ENCODE measurements at places on chromosomes 1 and 21.

- DNase-seq = no peak
Observed at GRCh38 chr1:58774027-58774426, 9.8 kb downstream of the JUN start.

DNA sequence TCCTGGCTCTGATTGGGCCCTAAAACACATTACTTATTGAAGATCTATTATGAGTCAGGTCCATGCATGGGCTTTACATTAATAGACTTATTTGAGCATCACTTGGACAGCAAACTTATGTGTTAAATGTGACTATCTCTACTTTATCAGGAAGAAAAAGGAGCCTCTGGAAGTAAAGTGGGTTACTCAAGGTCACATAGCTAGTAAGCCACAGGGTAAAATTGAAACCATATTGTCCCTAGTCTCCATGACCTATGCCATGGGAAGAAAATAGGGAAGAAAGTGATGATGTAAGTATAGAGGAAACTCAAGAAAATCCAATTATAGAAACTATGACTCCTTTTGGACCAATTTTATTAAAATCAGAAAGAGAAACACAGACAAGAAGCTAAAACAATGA is 555.3 kb downstream of the NUF2 start:
- DNase-seq = no peak

DNA sequence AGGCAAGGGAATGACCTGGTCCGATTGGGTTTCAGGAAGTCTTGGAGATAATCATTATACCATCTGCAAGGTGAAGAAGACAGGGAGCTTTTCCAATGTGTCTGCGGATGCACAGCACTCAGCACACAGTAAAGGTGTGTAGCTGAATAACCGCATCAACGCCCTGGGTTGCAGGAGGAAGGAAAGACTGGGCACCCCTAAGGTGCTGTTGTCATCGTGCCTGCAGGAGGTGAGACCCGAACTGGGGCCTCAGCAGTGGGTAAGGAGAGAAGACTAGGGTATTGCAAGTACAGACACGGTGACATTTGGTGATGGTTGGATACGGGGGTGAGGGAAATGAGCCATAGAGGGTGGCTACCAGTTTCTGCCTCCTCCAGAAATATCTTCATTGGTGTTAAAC is 1.1 kb upstream of the TRIM62 start:
- no peak for DNase-seq

DNA sequence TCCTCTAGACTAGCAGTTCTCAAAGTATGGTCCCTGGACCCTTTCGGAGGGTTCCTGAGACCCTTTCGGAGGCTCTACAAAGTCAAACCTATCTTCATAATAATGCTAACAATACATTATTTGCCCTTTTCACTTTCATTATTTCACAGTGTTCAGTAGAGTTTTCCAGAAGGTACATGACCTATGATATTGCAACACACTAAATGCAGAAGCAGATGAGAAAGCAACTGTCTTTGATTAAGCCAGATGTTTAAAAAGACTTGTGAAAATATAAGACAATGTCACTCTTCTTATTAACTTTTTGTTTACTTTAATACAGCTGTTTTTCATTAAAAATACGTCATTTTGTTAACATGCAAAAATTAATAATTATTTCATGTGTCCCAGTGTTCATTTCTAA is 5.8 kb downstream of the KCNJ10 start:
- DNase-seq = no peak

GRCh38 chr21:16460936-16461335 is 731.2 kb downstream of the USP25 start:
- DNase-seq = no peak

DNA sequence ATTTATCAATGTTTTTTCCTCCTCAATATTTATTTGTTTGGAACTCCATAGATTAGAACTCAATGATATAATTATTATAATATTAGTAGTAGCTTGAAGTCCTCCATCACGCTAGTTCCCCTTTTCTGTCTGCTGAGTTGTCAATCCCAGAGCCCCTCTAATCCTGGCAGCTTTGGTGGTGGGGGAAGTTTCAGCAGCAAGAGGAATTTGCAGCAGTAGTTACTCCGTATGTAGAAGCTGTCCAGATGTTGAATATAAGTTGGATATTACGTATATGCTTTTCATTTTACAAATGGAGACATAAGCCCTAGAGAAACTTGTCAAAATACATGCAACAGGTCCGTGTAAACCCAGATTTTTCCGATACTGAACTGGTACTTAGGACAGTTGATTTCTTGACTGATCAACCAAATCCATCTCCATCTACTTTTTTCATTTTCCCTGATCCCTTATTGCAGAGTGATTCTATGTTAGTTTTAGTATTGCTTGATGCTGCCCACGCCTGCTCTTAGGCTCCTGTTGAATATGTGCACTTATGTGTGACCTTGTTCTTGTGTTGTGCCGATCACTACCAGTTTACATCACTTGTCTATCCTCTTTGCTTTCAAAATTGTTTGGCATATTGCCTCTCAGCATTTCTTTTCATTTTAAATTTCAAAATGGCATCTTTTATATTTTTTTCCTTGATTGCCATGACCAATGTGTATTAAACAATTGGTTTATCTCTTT is 28.1 kb downstream of the SMAP2 start:
- DNase-seq = no peak

DNA sequence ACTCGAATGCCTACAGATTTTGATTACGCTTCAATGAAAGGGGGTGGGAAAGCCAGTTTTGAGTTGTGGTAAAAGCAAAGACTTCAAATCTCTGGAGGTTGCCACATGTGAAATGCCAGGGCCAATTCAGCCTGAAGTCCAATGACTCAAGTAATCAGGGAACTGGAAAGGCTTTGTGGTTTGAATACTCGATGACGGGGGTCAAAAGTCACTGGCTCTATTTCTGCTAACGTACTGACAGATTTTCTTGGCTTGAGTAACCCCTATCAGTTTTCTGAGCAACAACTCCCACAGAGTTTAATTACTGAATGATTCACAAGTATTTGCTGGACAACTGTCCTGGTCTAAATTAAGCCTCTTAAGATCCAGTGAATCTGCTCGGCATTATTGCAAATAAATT is 152.2 kb downstream of the SIPA1L2 start:
- DNase-seq = no peak

DNA sequence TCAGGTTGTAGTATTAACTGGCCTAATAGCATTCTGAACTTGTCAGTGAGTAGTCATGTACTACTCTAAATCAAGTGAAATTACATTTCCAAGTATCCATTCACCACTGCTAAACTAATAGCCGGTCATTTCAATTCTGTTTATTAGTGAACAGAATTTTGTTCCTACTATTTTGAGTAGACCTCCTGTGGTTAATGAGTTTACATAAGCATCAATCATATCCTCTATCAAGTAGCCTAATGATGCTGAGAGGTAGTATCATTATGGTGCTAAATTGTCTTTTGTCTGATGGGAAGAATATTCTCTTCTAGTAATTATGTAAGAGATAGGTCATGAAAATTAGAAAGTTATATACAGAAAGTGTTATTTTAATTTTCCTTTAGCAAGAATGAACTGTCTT is 602.8 kb downstream of the KCNT2 start:
- no peak for DNase-seq

- DNase-seq = no peak
Observed at GRCh38 chr1:94178901-94179300, 58.0 kb upstream of the ABCA4 start.

- DNase-seq = no peak
Observed at GRCh38 chr21:14583629-14584255, 37.6 kb upstream of the SAMSN1 start.

DNA sequence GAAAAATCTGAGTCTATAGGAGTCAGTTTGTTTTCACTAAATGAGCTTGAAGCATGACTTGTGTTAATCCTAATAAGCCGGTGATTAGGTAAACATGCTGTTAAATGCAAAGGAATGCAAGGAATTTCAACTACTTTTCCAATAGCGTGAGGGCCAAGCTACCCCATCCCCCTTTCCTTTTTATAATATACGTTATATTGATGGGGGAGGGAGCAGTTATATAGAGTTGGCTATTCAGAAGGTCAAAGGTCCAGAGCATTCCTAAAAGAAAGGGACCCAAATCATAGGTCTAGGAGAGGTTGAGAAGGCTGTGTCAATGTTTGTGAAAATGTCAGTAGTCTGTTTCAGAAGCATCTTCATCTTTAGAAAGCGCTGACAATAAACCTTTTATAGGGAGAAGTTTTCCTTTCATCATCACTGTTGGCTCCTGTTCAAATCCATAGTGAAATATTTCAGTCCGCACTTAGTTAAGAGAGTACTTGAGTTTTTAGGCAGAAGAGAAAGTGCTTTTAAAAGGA is 3.8 kb downstream of the CCN1 start:
- no peak for DNase-seq

GRCh38 chr1:94095112-94095637 is 25.8 kb downstream of the ABCA4 start:
- no peak for DNase-seq

- DNase-seq = no peak
Observed at GRCh38 chr1:186849826-186850225, 21.1 kb downstream of the PLA2G4A start.

DNA sequence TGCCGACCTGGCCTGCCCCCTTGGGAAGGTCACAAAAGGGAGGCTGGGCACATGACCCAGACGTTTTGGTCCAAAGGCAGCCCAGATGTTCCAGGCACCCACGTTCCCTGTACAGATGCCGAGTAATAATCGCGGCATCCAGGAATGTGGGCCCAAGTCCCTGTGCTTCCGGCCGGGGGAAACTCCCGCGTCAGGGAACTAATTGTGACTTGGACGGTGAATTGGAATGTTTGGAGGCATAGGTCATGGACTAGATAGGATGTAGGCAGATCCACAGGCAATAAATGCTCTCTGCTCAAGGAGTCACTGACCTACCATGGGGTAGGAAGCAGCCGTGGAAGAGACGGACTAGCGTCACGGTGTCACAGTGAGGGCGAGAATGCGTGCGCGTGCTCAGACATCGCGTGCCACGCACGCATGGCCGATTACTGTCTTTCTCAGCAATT is 178.4 kb downstream of the DUSP10 start:
- no peak for DNase-seq

- no peak for DNase-seq
Observed at GRCh38 chr1:48127735-48128685, 94.5 kb upstream of the SLC5A9 start.

DNA sequence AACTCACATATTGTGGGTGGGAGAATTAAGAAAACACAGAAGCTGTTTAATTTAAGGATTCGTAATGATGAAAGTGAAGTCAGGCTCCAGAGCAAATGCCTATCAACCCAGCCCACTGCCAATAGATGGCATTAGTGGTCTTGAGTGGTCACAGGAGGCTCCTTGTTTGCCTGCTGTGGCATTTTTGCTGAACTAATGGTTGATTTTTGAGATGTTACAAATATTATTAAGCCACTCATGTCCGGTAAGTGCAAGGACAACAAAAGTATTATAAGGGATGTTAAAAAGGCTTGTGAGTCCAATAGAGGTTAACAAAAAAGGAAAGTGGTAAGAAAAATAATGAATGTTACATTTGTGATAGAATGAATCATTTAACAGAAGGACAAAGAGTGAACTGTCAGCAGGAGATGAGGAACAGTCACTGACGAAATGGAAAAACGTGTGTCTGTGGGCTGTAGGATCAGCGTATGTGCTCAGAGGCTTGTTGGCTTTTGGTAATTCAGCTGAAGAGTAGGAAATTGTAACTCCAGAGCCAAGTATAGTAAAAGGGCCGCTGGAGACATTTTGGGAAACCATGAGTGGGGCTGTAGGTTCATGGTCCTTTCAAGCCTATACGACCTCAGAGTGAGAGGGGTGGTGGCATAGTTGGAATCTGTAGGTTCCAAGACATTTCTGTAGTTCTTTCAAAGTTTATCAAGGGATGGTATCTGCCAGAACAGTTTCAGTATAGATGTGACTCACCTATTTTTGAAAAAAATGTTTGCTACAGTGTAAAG is 11.2 kb downstream of the SFT2D2 start:
- DNase-seq = no peak

- no peak for DNase-seq
Observed at GRCh38 chr1:218705911-218706893, 361.1 kb downstream of the TGFB2 start.

GRCh38 chr21:31895077-31895835 is 22.4 kb downstream of the HUNK start:
- DNase-seq = no peak

- no peak for DNase-seq
Observed at GRCh38 chr1:101379950-101380349, 143.1 kb downstream of the S1PR1 start.

DNA sequence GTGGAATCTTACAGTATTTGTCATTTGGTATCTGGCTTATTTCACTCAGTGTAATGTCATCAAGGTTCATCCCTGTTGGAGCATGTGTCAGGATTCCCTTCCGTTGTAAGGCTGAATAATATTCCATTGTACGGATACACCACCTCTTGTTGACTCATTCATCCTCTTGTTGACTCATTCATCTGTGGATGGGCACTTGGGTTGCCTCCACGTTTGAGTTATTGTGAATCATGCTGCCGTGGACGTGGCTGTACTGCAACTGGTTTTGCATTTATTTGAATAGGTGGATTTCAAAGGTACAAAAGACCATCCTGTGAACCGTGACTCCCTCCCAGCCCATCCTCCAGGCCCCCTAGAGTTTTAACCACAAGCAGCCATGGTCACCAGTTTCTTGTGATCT is 11.9 kb upstream of the TCP10L start:
- no peak for DNase-seq

- peak; percentile 57 for DNase-seq
Observed at GRCh38 chr1:227728059-227728891, 6.8 kb downstream of the JMJD4 start.

DNA sequence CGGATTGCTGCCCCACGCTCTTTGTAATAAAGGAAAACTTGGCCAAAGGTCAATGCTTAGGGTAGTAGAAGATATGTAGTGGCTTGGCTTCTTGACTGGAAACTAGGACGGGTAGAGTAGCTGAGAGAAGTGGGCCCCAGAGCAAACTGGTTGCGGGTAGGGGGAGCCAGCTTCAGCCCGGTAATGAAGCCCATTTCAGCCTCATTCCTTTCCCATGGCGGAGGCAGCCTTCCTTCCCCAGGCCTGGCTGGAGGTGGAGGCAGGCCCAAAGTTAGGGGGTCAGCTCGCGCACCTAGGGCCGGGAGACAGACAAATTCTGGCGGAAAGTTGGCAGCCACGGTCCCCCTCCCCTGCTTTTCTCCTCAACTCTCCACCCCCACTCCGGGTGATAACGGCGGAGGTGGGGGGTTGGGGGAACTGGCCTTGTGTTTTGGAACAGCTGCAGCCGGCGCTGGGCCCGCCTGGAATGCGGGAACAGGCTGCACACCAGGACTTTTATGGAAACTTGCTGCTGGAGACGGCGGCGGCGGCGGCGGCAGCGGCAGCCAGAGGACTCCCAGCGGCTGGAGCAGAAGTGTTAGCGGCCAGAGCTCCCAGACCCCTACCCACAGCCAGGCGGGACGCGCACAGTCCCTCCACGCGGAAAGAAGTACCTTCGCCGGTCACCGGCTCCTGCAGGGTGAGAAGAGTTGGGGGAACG is at the start of gene NEXN:
TSS of gene NEXN (plus strand) at position 544 of the 700 bp plus-strand sequence. CDS start 27,483 bp downstream, outside the sequence.
- no peak for DNase-seq
